ENCODE measurements at places on chromosomes 3 and 15.
A peak's percentile ranks its signal among the peaks of the same experiment; 100 is the strongest.

DNA sequence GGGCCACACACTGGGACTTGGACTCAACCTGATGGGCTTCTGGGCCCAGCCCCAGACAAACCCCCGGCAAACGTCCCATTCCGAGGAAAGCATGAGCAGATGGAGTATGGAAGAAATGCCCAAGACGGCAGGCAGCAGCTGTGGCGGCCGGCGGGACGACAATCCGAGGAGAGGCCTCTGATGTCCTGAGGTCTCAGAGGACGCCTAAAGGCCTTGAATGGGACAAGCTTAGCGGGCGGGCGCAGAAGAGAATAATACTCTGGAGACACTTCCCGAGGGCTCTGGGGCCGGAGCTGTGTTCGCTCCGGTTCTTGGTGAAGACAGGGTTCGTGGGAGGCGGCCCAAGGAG lies 482 bp upstream of the OGG1 start:
- no peak for DNase-seq

DNA sequence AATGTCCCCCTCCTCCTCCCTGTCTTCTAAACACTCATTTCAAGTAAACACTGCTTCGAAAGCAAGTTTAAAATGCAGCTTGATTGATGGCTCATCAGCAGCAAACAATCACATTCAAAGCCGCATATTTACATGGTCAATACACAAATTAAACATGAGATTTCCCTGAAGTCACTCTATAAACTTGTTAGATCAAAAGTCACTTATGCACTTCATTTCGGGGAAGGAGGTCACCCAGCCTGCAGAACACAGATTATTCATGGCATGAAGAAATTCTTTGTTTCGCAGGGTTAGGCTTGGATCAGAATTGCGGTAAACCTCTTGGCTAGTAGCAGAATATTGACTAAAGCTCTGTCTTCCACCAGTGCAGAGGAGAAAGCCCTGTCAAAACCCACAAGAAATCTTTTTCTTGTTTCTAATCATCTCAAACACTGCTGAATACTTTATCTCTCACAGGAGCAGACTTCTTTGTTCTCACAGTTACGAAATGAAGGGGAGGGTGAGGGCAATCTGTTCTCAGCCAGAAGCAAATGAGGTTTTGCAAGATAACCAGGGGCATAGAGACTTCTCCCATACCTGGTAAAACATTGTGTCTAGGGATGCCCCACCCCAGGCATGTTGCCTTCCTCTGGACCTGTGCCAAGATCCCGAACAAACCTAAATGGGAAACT lies 133.3 kb upstream of the CHL1 start:
- DNase-seq = no peak

- no peak for DNase-seq
Observed at GRCh38 chr15:64851503-64851840, 9.8 kb downstream of the PLEKHO2 start.

GRCh38 chr3:132289316-132289715 lies 27.9 kb upstream of the ACP3 start:
- no peak for DNase-seq

DNA sequence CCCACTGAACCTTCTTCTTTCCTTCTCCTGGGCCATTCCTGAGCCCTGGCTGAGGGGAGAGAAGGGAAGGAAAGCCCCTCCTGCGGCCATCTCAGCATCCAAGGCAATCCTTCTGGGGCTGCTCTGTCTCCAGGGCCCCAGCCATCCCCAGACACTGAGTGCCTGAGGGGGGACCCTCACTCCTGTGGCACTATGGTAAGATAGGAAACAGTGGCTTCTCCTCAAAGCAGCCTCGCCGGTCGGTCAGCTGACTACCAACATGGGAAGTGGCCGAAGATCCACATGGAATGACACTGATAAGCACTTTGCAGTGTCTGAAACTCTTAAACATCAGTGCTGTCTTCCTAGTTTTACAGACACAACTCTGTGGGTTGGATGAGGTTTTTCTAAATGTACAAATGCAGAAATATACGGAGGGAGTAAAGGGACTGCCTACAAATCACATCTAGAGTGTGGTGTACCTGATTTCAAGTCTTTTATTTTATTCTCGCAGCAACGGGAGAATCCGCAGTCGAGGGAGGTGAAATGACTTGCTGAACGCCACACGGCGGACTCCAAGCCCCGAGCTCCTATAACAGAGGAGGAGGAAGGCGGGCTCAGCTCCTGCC lies 973 bp upstream of the ITPKA start:
- peak; percentile 11 for DNase-seq

DNA sequence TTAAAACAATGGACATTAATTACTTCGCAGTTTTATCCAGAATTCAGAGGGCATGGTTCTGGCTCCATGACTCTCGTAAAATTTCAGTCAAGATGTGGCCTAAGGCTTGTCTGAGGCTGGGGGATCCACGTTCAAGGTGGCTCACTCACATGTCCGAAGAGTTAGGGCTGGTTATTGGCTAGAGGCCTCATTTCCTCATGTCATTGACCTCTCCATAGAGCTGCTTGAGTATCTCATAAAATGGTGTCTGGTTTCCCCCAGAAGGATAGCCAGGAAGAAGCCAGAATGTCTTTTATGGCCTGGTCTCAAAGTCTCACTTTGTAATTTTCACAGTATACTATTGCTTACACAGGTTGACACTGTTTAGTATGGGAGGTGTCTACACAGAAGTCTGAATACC lies 67.3 kb upstream of the DCBLD2 start:
- no peak for DNase-seq

GRCh38 chr3:166471074-166471767 lies 634.0 kb upstream of the BCHE start:
- DNase-seq = no peak

All from kidney (tissue), 22 donors.